KBM-7 (cell line): ENCODE measurements at places on chromosomes 13 and 19.
A peak's percentile ranks its signal among the peaks of the same experiment; 100 is the strongest.

DNA sequence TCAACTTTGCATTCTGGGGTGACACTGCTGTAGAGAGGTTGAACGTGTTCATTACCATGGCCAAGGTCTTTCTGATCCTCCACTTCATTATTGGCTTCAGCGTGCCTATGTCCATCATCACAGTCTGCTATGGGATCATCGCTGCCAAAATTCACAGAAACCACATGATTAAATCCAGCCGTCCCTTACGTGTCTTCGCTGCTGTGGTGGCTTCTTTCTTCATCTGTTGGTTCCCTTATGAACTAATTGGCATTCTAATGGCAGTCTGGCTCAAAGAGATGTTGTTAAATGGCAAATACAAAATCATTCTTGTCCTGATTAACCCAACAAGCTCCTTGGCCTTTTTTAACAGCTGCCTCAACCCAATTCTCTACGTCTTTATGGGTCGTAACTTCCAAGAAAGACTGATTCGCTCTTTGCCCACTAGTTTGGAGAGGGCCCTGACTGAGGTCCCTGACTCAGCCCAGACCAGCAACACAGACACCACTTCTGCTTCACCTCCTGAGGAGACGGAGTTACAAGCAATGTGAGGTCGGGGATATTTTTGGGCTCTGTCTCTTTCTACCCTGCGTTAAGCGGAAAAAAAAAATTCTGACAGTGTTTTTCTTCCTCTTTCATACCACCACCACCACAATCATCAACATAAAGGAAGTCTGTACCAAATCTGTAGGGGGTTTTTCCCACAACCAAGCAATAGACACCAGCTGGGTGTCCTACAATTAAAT, 29.5 kb downstream of the FPR3 start:
- peak; percentile 94 for DNase-seq

- peak; percentile 24 for DNase-seq
These were observed 36.1 kb upstream of the USPL1 start for GRCh38 chr13:30581582-30581981.

DNA sequence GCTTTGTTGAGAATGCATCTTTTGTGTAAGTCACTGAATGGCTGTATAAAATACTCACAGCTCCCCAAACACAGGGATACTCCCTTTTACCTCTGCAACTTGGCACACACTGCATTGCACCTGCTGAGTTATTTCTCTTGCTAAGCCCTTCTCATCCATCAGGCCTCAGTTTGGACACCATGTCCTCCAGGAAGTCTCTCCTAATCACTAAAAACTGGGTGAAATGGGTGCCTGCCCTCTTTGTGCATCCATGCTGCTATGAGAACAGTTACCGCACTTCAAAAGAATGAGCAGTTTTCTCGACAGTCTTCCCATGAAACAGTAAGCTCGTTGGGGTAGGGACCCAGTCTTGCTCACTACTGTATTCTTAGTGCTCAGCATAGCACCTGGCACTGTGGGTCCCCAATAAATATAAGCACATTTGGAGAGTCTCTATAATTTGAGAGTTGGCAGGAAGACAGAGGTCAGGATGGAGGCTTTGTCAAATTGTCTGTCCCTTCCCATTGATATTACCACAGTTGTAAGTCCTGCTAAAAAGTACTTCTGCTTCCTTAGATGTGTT, 4.6 kb upstream of the SLC25A30 start:
- DNase-seq = peak; percentile 42

- no peak for DNase-seq
These were observed 44.8 kb downstream of the RBM26 start for GRCh38 chr13:79361299-79361698.

DNA sequence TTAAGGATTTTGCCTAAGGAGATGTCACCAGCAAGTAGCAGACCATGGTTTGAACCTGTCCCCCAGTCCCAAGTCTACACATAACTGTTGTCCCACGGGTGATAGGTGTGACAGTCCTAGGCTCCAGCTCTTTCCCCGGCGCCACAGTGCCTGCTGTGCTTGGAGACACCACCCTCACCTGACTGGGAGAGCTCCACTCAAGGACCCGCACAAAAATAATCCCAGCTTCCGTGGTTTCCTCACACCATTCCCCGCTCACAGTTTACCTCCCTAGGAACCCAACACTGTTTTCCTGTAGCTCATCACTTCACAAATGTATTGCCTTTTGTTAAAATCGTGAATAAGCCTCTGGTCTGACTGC, 19.8 kb upstream of the RASA3 start:
- DNase-seq = no peak

DNA sequence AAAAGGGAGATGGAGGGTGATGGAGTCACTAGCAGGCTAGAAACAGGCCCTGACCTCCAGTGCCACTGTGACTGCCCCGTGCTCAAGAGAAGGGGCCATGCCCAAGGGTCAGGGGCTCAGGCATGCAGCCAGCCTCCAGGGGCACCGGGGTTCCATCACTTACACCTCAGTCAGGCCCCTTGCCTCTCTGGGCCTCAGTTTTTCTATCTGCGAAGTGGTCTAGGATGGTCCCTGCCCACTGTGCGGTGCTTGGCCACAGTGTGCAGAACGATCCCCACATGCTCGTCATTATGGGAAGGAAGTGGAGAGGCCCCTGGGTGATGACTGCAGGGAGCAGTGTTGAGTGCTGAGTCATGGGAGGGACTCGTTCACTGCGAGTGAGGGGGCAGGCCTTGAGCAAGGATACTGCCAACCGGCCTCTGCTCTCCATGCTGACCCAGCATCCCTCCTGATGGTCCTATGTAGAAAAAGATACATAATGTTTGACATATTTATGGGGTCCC, 23.1 kb downstream of the TMED1 start:
- DNase-seq = peak; percentile 78

DNA sequence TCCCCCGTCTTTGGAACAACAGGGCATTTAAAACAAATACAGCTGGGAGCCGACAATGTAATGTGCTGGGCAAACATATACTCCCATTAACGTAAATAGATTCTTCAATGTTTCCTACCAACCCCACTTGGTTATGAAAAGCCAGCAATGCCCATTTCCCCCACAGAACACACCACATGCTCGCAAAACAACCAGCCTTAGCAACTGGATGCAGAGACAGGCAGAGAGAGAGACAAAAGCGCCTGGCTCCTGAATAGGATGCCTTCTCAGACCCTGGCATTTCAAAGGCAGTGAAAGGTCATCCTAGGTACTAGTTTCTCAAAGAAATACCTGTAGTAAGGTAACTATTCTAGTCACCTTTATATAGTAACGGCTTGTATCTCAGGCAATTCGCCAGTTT, 462.9 kb downstream of the ITGBL1 start:
- no peak for DNase-seq

GRCh38 chr19:18433015-18433691, 4.8 kb downstream of the ISYNA1 start:
- DNase-seq = no peak

- DNase-seq = no peak
These were observed 55.5 kb upstream of the SERP2 start for GRCh38 chr13:44318161-44318560.

DNA sequence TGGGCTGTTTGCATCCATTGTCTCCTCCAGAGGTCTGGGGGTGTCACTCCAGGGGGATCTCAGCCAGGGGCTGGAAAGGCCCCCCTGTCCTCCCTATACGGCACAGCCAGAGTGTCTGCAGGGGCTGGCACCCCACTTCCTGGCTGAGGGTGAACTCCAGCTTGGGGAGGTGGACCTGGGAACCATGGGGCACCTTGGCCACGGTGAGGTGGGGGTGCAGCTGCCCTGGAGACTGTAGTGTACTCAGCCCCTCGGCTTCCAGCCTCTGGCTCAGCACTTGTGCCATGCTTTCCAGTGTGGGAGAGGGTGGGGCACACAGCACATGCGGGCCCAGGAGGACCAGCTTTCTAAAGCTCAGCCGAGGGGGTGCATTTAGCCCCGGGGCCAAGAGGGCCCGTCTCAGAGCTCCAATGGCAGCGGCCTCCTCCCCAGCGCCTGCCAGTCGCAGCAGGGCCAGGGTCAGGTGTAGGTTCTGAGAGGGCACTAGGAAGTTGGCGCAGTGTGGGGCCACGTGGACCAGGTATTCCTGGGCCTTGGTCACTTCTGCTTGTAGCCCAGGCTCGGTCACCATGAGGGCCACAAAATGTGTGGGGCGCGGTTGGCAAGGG, 1.4 kb downstream of the LENG9 start:
- DNase-seq = no peak

DNA sequence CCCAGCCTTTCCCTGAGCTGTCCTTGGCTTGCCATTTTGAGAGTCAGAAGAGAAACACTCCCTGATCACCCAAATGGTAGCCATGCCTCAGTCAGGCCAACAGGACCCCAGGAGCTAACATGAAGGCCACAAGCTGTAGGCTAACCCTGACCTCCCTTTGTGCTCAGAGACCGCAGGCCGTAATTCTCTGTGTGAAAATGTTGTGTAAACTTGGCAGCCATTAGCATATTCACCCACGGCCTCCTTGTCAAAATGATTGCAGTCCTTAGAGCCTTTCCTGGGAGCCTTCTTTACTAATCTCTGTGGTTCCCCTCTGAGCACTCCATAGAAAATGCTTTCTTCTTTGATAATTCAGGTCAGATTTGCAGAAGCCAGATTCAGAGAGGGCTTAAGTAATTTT, 418.9 kb downstream of the COG6 start:
- no peak for DNase-seq

GRCh38 chr19:45809643-45810159, 5.4 kb downstream of the RSPH6A start:
- DNase-seq = peak; percentile 68

DNA sequence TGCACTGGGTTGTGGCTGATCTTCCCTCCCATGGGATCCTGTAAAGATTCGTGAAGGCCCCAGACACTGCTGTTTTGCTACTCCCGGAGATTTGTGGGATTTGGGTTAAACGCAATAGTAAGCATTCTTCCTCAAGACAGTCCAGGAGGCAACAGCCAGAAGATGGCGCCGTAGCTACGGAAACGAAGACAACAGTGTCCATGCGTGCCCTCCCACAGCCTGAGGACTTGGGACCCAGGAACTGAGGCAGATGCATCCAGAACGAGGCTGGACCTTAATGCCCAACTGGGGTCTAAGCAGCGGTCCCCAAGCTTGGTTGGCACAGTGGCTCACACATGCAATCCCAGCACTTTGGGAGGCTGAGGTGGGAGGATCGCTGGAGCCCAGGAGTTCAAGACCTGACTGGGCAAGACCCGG, 57.6 kb upstream of the ZNF507 start:
- DNase-seq = peak; percentile 65

GRCh38 chr19:6740589-6741343, 1.3 kb downstream of the TRIP10 start:
- DNase-seq = no peak

DNA sequence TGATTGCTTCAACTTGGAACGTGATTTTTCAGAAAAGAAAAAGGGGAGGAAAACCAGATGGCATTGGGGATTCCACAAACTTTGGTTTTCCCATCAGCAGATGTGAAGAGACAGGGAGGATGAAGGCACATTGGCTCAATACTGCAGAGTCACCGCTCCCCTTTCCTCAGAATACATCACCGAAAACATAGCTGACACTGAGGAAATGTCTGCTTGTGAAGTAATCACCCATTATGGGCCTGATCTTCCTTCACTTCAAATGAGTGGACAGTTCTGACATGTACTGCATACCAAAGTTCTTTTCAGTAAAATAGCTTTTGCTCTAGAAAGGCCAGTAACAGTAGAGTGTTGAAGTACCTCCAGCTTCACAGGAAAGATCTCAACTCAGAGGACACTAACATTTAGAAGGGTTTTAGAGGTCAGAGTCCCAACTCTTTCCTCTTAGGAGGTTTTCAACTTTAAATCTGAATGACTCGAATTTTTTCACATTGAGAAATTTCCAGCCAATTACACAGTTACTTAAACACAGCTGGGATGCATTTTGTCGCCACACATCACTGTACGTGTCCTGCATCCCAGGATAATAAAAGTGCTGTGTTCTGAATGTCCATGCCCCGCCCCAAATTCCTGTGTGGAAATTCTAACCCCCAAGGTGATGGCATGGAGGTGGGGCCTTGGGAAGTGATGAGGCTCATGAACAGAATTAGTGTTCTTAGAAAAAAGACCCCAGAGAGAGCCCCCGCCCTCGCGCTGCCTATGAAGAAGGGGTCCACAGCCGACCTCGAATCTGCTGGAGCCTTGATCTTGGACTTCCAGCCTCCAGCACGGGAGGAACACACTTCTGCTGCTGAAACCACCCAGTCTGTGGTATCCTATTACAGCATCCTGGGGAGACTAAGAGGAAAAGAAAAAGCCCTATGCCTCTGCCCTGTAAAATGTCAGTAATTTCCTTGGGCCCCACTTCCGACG, 77.7 kb downstream of the COL4A1 start:
- DNase-seq = no peak

- no peak for DNase-seq
These were observed 83.4 kb downstream of the SIPA1L3 start for GRCh38 chr19:37990362-37990761.

- DNase-seq = no peak
These were observed 33.5 kb upstream of the PABPC3 start for GRCh38 chr13:25062479-25062878.

- DNase-seq = no peak
These were observed 22.7 kb upstream of the TMEM255B start for GRCh38 chr13:113736258-113736731.

DNA sequence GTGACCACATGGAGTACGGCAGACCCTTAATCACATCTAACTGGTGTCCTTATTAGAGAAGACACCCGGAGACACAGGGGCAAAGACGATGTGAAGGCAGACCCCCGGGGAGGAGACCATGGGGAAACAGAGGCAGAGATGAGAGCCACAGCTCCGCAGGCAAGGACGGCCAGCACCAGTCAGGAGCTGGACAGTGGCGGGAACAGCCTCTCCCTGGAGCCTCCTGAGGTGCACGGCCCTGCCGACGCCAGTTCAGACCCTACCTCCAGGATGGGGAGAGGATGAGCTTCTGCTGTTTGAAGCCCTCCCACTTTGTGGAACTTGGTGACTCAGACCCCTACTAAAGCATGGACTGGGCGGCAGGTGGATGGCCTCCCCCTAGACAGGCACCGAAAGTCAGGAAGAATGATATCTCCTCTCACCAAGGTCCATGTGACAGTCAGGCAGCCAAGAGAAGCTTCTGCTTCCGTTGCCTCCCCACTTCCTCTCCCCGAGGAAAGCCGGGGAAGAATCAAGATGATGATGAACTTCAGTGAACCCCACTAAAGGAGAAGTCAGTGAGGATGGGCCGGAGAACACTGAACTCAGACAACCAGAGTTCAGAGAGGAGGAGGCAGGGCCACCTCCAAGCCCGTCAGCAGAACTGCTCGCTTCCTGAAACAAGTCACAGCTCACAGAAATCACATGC, 25.4 kb downstream of the RAB20 start:
- DNase-seq = peak; percentile 86

DNA sequence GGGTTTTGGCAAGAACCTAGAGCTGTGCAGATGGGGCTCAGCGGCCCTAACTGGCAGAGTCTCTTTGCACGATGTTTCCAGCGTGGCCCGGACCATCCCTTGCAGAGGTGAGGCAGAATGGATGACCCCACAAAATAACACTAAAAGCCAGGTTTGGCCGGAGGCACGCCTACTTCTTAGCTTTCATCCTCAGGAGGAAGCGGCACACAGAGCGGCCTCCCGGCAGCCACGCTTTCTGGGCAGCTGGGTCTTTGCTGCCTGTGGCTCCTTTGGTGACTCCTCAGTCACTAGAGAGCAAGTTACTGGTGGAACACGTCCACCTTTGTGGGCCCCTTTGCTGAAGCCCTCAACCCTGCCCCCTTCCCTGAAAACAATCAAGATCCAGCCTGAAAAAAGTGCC, 25.2 kb downstream of the TEX29 start:
- DNase-seq = no peak
